CD8-positive, alpha-beta memory T cell (primary cell): ENCODE measurements at places on chromosomes 16 and 17. TPM values are rescaled to one million over a fixed set of nuclear protein-coding genes. Genes with fewer than 3 reads are reported as not detected.

GRCh38 chr17:66965801-66966262, 1.3 kb downstream of the CACNG4 start:
- no peaks in the 10 kb centered on the region for H3K4me1 ChIP-seq
- H3K27me3 ChIP-seq, result peaks cover 16% of the 10 kb centered on the region
- no peak for DNase-seq
- H3K27ac ChIP-seq, result no peak overlapping the region

IQCK gene
- polyA plus RNA-seq, result 1.9 TPM

DNA sequence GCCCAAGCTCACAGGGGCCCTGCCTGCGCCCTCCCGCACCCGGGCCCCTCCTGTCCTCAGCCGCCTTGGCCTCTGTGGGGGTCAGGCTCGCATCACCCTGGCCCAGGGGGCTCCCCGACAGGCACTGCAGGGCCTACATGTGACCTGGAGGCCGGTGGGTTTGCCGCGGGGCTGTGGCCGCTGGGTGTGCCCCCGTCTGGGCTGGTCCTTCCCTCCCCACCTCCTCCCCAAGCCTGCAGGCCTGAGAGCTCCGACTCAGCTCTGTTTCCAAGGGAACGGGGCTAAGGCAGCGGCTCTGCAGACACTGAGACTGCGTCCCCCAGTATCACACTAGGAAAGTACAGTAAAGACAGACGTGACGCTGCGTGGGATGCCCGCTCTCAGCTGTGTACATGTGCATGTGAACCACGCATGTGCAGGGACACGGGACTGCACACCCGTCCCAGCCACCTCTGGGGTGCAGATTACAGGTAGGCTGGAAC, 16.5 kb upstream of the WDR45B start:
- H3K36me3 ChIP-seq, result no peaks in the 10 kb centered on the region
- H3K27ac ChIP-seq, result no peak overlapping the region
- no peaks in the 10 kb centered on the region for H3K4me1 ChIP-seq
- no peak overlapping the region for H3K4me3 ChIP-seq
- peak; percentile 26 for DNase-seq
- H3K27me3 ChIP-seq, result no peaks in the 10 kb centered on the region

DNA sequence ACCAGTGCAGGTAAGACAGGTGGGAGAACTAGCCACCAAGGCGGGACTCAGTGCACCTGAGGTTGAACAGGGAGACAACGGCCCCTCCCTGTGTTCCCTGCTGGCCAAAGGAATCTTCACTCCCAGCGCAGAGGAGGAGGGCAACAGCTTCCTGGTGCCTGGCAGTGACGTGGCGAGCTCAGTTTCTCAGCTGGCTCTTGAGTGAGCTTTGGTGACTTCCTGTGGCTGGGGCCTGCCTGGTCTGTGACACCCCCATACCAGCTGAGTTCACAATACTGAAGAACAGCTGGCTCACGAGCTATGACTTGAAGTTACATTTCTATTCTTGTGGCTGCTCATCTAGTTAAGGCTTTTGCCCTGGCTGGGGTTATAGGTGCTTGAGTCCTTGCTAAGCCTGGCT, 26.1 kb downstream of the WNT9B start:
- H3K4me1 ChIP-seq, result no peaks in the 10 kb centered on the region
- no peaks in the 10 kb centered on the region for H3K27me3 ChIP-seq
- no peak overlapping the region for H3K4me3 ChIP-seq
- no peak for DNase-seq

WNT9B gene
- not detected for polyA plus RNA-seq

GRCh38 chr16:3027983-3028715, 4.3 kb downstream of the THOC6 start:
- peak; percentile 88 for DNase-seq
- no peak overlapping the region for H3K4me3 ChIP-seq
- peaks cover 7% of the 10 kb centered on the region for H3K36me3 ChIP-seq
- H3K27ac ChIP-seq, result no peak overlapping the region

DNA sequence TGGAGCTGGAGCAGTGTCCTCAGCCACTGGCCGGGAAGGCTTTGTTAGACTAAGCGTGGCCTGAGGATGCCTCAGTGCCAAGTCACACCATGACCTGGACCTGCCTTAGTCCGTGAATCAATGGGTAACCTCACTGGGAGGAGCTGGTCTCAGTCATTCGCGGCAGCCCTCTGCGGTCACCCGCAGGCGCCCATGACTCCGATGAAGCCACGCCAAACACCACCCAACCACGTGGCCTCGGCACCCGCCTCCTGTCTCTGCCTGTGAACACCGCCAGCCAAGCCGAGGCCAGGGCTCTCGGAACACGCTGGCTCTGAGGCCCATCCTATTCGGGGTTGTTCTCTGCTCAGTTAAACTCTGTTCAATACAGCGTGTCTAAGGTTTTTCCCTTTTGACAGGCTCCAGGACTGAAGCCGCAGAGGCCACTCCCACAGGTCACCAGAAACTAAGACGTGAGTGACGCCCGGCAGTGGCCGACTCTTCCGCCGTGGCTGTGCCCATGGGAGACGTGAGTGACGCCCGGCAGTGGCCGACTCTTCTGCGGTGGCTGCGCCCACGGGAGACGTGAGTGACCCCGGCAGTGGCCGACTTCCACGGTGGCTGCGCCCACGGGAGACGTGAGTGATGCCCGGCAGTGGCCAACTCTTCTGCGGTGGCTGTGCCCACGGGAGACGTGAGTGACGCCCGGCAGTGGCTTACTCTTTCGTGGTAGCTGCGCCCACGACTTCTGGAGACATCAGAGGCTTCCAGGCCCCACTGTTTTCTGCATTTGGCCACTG, 16.8 kb upstream of the PABPN1L start:
- no peak overlapping the region for H3K27ac ChIP-seq
- no peaks in the 10 kb centered on the region for H3K4me1 ChIP-seq
- no peak overlapping the region for H3K4me3 ChIP-seq
- no peaks in the 10 kb centered on the region for H3K27me3 ChIP-seq
